ENCODE measurements at places on chromosomes 6 and 20. TPM values are rescaled to one million over a fixed set of nuclear protein-coding genes. Genes with fewer than 3 reads are reported as not detected.

LY6G6C gene
- total RNA-seq: not detected

IER3 gene
- 130 TPM for total RNA-seq

CRISP2 gene
- not detected for total RNA-seq

FAM83B gene
- 0.09 TPM for total RNA-seq

FAM209A gene
- total RNA-seq: 0.17 TPM

EPHA7 gene
- total RNA-seq: 0.09 TPM

CYP21A2 gene
- total RNA-seq: not detected

BANF2 gene
- total RNA-seq: not detected

RAD21L1 gene
- total RNA-seq: 0.09 TPM

All from A549 treated with CORT108297 at 1 μM for 4 hours (cell line).